ENCODE measurements at places on chromosomes 12 and 14.

- DNase-seq, result no peak
These were observed 61.4 kb upstream of the ELK3 start for GRCh38 chr12:96132819-96133218.

GRCh38 chr12:64687816-64688215, 71.4 kb downstream of the GNS start:
- no peak for DNase-seq

- DNase-seq, result peak; percentile 43
These were observed 886 bp downstream of the SIX1 start for GRCh38 chr14:60648249-60648933.

- DNase-seq, result no peak
These were observed 68.5 kb upstream of the BEGAIN start for GRCh38 chr14:100655741-100656085.

DNA sequence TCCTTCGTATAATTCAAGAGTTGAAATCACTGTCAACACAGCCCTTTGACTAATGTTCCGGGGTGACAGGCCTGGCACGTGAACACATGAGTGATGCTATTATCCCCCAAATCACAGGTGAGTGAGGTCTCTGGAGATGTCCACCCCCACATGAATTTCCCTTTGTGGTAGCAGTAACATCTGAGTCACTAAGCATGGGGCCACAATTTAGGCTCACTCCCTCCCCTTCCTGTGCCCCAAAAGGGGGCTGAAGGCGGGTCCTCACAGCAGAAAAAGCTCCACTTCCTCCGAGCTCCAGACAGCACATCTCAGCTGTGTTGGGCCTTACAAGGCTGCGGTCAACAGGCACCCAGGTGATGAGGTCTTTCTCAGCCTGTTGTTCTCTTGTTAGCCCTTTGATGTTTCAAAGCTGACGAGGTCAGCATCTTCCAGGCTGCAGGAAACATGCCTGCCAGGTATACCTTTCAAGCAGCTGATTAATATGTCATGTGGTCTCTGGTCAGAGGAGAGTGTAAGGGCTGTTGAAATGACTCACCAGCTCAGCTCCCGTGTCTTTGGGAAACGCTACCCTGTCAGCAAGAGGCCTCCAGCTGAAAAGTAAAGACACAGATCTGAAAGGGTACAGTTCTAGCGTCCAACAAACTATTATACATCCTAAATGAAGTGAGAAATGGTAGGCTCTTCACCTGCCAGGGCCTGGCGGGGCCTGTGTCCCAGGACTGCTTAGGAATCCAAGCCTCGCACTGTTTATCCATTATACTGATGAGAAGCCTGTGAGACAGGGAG, 107.3 kb downstream of the ZFP36L1 start:
- DNase-seq, result peak; percentile 74

DNA sequence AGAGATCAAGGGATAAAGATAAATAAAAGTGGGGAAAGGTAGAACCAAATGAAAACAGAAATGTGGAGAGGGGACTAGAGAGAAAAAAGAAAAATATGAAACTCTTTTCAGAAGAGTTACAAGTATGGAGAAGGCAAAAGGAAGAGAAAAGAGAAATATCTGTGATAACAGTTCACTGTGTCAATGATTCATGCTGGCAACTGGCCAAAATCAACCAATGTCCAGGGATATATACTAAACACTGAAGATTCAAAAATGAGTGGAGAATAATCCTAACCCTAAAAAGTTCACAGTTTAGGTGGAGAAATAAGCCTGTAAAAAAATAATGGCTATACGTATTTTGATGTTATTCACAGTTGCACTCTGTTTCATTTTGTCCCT, 372.3 kb upstream of the KITLG start:
- no peak for DNase-seq

DNA sequence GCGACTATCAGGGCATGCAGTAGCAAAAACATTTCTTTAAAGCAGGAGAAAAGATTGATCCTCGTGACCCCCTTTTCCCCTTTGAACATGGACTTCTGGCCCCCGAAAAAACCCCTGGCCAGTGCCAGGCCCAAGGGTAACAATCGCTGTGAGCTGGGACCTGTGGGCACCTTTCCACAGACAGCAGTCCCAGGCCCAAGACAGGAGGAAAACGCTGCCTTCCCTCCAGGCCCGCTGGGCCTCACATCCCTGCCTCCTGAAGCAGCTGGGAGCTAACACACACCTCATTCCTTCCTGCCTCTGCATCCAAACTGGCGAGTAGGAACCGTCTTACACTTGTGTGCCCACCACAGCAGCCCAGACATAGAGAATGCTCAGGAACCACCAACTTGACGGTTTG, 1.2 kb downstream of the VWF start:
- no peak for DNase-seq

DNA sequence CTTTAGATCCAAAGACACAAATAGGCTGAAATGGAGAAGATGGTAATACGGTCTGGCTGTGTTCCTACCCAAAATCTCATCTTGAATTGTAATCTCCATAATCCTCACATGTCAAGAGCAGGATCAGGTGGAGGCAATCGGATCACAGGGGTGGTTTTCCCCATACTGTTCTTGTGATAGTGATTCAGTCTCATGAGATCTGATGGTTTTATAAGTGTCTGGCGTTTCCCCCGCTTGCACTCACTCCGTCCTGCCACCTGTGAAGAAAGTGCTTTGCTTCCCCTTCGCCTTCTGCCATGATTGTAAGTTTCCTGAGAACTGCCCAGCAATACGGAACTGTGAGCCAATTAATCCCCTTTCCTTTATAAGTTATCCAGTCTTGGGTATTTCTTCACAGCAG, 1795.5 kb upstream of the FLRT2 start:
- no peak for DNase-seq

GRCh38 chr12:105300883-105301282, 29.6 kb upstream of the C12orf75 start:
- no peak for DNase-seq

GRCh38 chr12:46664761-46665287, 161.0 kb downstream of the SLC38A4 start:
- peak; percentile 38 for DNase-seq

All from GM20000 (cell line).